A549 treated with CORT108297 at 1 μM for 4 hours (cell line): ENCODE measurements at places on chromosomes 13 and 19. TPM values are rescaled to one million over a fixed set of nuclear protein-coding genes. Genes with fewer than 3 reads are reported as not detected.

RFXAP gene
- total RNA-seq = 0.64 to 1.4 TPM (median 0.98 TPM) in 5 replicates

GRIN3B gene
- total RNA-seq = 1.5 to 3.4 TPM (median 2.6 TPM) in 5 replicates

CEACAM19 gene
- total RNA-seq = 8.3 to 10.6 TPM (median 9.8 TPM) in 5 replicates

GNA15 gene
- 0.06 to 0.08 TPM (median 0.07 TPM) in 5 replicates for total RNA-seq

LAIR2 gene
- not detected in 5 replicates for total RNA-seq

ZNF443 gene
- 0.80 to 1.1 TPM (median 0.92 TPM) in 5 replicates for total RNA-seq

HSH2D gene
- total RNA-seq = 0.06 TPM in 1 of 5 replicates, not detected in the others

LIM2 gene
- total RNA-seq = not detected in 5 replicates

PALM3 gene
- total RNA-seq = 1.6 to 2.6 TPM (median 2.2 TPM) in 5 replicates

LYPD3 gene
- 0.27 to 0.62 TPM (median 0.45 TPM) in 5 replicates for total RNA-seq

IGFL3 gene
- 0.20 to 0.45 TPM (median 0.31 TPM) in 5 replicates for total RNA-seq

ADGRE1 gene
- 4.6 to 6.6 TPM (median 5.1 TPM) in 5 replicates for total RNA-seq

SIRT2 gene
- 34.1 to 39.6 TPM (median 36.7 TPM) in 5 replicates for total RNA-seq

MEIS3 gene
- 32.8 to 41.2 TPM (median 39.1 TPM) in 5 replicates for total RNA-seq

UNC13A gene
- 1.3 to 2.2 TPM (median 1.9 TPM) in 5 replicates for total RNA-seq

CYP2S1 gene
- total RNA-seq = 21.2 to 28.5 TPM (median 26.9 TPM) in 5 replicates

CLDND2 gene
- 6.1 to 12.5 TPM (median 10.5 TPM) in 5 replicates for total RNA-seq

NCR1 gene
- not detected in 5 replicates for total RNA-seq

PHLDB3 gene
- total RNA-seq = 10.3 to 11.8 TPM (median 11.4 TPM) in 5 replicates

ONECUT3 gene
- total RNA-seq = not detected in 5 replicates

PRTN3 gene
- 0.27 to 0.56 TPM (median 0.34 TPM) in 5 replicates for total RNA-seq

OR7C1 gene
- total RNA-seq = not detected in 5 replicates

GRWD1 gene
- 111 to 130 TPM (median 123 TPM) in 5 replicates for total RNA-seq

SIGLEC8 gene
- total RNA-seq = not detected in 5 replicates

NLRP11 gene
- 0.05 to 0.08 TPM (median 0.06 TPM) in 4 of 5 replicates, not detected in the other for total RNA-seq

LGALS14 gene
- total RNA-seq = not detected in 5 replicates

BRSK1 gene
- 3.3 to 5.4 TPM (median 4.0 TPM) in 5 replicates for total RNA-seq

F10 gene
- not detected in 5 replicates for total RNA-seq

TUBA3C gene
- total RNA-seq = not detected in 5 replicates

KRTDAP gene
- not detected in 5 replicates for total RNA-seq

PDX1 gene
- 0.04 to 0.09 TPM (median 0.06 TPM) in 4 of 5 replicates, not detected in the other for total RNA-seq

NOVA2 gene
- 0.12 to 0.19 TPM (median 0.13 TPM) in 5 replicates for total RNA-seq

LILRA2 gene
- total RNA-seq = not detected in 5 replicates

SLC1A5 gene
- 235 to 281 TPM (median 252 TPM) in 5 replicates for total RNA-seq

SLC44A2 gene
- 5.8 to 9.3 TPM (median 6.8 TPM) in 5 replicates for total RNA-seq

ANGPTL8 gene
- total RNA-seq = not detected in 5 replicates

ZNF507 gene
- 12.1 to 19.5 TPM (median 15.3 TPM) in 5 replicates for total RNA-seq

C19orf67 gene
- not detected in 5 replicates for total RNA-seq

SYNGR4 gene
- 2.5 to 3.7 TPM (median 3.2 TPM) in 5 replicates for total RNA-seq

UFM1 gene
- 23.8 to 39.6 TPM (median 26.4 TPM) in 5 replicates for total RNA-seq

OR4F17 gene
- total RNA-seq = not detected in 5 replicates

IZUMO4 gene
- total RNA-seq = 0.40 to 0.66 TPM (median 0.50 TPM) in 5 replicates

ZSCAN1 gene
- not detected in 5 replicates for total RNA-seq

TMEM86B gene
- total RNA-seq = 2.7 to 6.4 TPM (median 5.2 TPM) in 5 replicates

KCNC3 gene
- total RNA-seq = 0.87 to 1.6 TPM (median 1.4 TPM) in 5 replicates

THSD8 gene
- total RNA-seq = 6.2 to 15.8 TPM (median 9.6 TPM) in 4 of 5 replicates, not detected in the other

GNG7 gene
- 0.03 to 0.07 TPM (median 0.04 TPM) in 5 replicates for total RNA-seq

APOC4 gene
- not detected in 5 replicates for total RNA-seq

HMGB1 gene
- total RNA-seq = 491 to 757 TPM (median 541 TPM) in 5 replicates

FSD1 gene
- total RNA-seq = 7.2 to 9.2 TPM (median 8.3 TPM) in 5 replicates

ZNF534 gene
- total RNA-seq = not detected in 5 replicates

SLAIN1 gene
- total RNA-seq = 0.38 to 1.0 TPM (median 0.58 TPM) in 5 replicates

LIPE gene
- 1.5 to 3.1 TPM (median 2.4 TPM) in 5 replicates for total RNA-seq

FAM124A gene
- 2.0 to 2.6 TPM (median 2.2 TPM) in 5 replicates for total RNA-seq

SMIM44 gene
- total RNA-seq = not detected in 5 replicates

CRB3 gene
- 3.0 to 6.1 TPM (median 5.2 TPM) in 5 replicates for total RNA-seq

C1QTNF9 gene
- not detected in 5 replicates for total RNA-seq

PNKP gene
- 40.8 to 62.1 TPM (median 54.2 TPM) in 5 replicates for total RNA-seq

PCP2 gene
- 0.22 to 0.26 TPM in 2 of 5 replicates, not detected in the others for total RNA-seq
